Stimulated activated CD4-positive, alpha-beta T cell treated with anti-CD3 and anti-CD28 coated beads, TNF-alpha, amount 100 ng/mL, for 48 hours (primary cell): ENCODE measurements at places on chromosomes 11 and 22.

DNA sequence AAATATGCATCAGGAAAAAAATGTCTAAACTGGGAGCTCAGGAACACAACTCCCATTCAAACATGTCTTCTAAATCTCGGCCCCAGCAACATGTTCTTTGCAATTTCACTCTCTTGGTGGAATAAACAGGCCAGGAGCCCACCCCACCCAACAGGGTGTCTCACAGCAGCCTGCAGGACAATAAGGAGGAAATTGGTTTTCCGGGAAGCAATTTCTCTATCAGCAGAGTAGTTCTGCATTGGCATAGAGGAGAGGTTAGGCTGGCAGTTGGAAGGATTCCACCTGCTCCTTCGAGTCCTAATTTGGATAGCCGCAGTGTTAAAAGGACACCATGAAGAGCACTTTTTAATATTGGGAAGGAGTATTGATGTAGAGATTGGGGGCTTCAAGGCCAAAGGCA lies 55.9 kb upstream of the BARX2 start:
- no peak for DNase-seq

- DNase-seq, result no peak
Observed at GRCh38 chr11:47550288-47551047, 2.5 kb downstream of the CELF1 start.

GRCh38 chr22:23673826-23674690 lies 16.8 kb upstream of the RGL4 start:
- no peak for DNase-seq

- DNase-seq, result no peak
Observed at GRCh38 chr22:44160421-44160820, 20.3 kb upstream of the PARVG start.

DNA sequence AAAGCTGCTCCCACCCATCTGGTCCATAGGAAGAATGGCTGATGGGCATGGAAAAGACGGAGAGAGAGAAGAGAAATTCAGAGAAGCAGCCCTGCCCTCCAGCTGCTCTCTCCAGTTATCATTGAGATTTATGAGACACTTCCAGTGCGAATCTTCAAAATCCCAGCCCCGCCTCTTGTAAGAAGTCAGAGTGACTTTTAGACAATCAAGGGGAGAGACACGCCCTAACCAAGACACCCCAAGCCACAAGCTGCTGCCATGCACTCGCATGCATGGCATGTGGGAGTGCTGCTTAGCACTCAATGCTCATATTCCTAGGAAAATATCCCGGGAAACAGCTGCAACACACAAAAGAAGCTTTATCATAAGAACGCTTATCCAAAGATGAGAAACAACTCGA lies 110.6 kb upstream of the BID start:
- DNase-seq, result no peak

DNA sequence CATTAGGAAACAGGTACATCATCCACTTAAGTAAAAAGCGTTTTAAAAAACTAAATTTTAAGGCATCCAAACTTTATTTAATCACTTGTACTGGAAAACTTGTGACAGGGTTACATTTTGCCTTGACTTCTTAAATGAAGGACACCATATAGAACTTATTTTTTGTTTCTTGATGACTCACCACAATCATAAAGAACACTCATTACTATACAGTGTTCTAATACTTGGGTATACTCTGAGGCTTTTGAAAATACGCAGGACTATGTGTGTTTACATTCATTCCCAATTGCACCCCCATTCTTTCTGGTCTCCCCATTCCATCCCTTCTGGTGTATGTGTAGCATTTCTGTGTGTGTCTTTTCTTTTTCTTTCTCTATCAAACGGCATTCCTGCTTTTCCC lies 69.9 kb downstream of the ZBTB44 start:
- DNase-seq, result no peak

DNA sequence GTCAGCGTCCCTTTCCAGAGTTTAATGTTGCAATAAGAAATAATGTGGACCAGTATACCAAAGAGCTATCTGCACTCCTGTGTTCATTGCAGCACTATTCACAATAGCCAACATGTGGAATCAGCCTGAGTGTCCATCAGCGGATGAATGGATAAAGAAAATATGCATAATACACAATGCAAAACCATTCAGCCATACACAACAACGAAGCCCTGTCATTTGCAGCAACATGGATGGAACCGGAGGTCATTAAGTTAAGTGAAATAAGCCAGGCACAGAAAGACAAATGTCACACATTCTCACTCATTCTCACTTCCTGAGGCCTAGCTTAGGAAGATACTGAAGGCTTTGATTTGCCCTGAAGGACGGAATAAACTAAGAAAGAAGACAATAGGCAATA lies 22.1 kb downstream of the SLC5A4 start:
- no peak for DNase-seq

- no peak for DNase-seq
Observed at GRCh38 chr11:66011239-66011784, 496 bp upstream of the CST6 start.

DNA sequence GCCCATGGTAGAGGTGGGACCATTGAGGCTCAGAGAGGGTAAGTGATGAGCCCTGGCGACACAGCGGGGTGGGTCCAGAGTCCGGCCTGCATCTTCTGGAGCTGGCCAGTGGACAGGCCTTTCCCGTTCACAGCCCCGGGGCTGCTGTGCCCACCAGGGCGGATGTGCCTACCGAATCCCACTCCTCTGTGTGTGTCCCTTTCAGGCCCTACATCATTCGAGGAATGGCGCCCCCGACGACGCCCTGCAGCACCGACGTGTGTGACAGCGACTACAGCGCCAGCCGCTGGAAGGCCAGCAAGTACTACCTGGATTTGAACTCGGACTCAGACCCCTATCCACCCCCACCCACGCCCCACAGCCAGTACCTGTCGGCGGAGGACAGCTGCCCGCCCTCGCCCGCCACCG lies 11.9 kb upstream of the PPP6R3 start:
- no peak for DNase-seq

DNA sequence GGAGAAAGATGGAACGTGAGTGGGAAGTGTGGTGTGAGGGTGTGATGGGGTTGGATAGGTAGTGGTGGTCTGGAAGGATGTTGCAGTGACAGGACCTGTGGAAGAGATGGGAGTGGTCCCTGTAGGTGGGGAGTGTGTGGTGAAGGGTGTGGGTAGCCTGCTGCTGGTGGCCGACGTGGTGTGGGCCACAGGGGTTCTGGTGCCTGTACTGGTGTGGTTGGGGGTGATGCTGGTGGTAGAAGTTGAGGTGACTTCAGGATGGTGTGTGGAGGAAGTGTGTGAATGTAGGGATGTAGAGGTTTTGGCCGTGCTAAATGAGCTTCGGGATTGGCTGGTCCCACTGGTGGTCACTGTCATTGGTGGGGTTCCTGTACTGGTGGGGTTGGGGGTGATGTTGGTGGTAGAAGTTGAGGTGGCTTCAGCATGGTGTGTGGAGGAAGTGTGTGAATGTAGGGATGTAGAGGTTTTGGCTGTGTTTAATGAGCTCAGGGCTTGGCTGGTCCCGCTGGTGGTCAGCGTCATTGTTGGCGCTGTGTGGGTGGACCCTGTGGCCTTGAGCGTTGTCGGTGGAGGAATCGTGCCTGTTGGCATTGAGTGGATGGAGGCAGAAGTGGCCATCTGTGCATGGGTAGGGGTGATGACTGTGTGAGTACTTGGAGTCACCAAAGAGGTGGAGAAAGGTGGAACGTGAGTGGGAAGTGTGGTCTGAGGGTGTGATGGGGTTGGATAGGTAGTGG lies 19.1 kb downstream of the MUC6 start:
- DNase-seq, result no peak

DNA sequence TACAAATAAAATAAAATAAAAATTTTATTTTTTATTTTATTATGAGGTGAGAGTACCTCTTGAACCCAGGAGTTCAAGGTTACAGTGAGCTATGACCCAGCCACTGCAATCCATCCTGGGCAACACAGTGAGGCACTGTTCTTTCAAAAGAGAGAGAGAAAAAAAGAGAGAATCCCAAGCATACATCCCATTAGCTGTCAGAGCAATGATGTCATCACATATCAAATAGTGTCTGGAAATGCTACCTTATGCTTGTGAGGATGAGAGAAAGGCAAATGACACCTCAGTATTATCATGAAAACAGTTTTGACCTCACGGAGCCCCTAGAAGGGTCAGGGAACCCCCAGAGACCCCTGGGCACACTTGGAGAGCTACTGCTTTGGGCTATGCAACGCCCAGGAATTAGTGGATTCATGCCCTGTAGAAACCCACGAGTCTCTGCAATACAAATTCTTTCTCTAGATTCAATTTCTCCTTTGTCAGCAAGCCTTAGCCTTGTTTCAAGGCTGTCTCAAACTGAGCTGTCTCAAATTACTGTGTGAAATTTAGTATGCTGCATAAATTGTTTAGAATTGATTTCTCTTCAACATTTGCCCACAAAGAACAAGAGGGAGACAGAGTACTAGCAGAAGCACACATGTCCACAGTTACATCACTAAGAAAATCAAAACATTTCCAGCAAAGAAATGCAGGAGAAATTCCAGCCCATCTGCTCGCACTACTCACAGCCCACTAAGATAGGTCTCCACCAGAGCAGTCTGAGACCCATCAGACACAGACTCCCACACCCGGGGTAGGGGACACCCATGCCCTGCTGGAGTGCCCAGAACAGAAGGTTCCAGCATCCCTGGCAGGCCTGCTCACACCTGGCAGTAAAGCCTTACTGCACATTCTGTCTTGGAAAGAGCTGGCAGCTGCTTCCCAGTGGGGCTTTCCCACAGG lies 18.1 kb downstream of the DGCR2 start:
- DNase-seq, result no peak

GRCh38 chr11:74466916-74467885 lies at the start of gene KCNE3:
Gene KCNE3 (minus strand): TSS chr11:74467549. CDS start chr11:74457563, 9,986 bp downstream.
- DNase-seq, result no peak

DNA sequence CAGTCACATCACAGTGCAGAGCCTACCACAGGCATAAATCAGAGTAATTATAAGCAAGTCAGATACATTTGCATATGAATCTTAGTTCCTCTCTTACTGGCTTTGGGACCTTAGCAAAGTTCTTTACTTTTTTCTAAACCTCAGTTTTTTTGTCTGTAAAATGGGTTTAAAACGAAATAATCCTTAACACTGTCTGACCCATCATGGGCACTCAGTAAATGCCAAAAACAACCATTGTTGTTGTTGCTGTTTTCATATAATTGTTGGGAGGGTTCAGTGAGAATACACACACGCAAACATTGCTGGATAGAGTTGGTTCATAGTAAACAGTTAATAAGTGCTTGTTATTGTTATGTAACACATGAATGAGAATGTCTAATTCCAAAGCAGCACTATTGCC lies 184.9 kb downstream of the BLID start:
- DNase-seq, result no peak

DNA sequence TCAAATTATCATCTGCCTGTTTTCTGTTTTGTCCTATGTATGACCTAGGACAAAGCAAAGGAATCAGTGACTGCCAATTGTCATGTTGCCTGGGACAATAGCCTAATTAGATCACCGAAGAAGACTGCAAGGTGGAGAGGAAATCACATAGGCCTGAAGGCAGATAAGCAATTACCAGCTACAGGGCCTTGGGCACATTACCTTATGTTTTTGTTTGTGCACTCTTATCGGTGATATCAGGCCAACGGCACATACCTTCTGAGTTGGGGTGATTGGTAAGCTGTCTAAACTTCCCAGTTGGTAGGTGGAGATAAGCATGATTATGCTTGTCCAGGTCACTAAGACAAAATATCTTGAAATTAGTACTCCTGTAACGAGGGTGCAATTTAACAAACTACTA lies 58.1 kb upstream of the FAM181B start:
- no peak for DNase-seq

DNA sequence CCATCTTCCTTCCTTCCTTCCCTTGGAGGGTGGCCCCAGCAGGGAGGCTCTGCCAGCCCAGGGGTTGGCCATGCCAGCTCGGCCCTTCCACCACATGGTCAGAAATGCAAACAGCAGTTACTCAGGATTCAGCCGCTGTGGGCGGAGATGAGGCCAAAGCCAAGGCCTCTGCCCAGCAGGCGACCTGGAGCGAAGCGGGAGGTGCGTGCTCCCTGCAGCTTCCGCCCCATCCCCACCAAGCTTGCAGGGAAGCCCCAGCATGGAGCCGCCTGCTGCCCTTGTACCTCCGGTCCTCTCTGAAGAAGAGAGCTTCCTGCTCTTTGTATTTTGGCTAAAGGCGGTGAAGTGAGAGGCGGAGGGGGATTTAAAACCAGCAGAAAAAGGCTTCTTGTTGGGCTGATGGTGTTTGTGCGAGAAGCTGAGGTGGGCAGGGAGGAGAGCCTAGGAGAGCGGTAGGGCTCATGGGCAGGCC lies 50.4 kb downstream of the ANO1 start:
- no peak for DNase-seq
